ENCODE measurements at places on chromosomes 2 and 18.

GRCh38 chr18:31042406-31043181 lies at the start of gene DSC3:
TSS of gene DSC3 (minus strand) at chr18:31042742. CDS start at chr18:31042660, 82 bp downstream.
- peak; percentile 72 for DNase-seq

DNA sequence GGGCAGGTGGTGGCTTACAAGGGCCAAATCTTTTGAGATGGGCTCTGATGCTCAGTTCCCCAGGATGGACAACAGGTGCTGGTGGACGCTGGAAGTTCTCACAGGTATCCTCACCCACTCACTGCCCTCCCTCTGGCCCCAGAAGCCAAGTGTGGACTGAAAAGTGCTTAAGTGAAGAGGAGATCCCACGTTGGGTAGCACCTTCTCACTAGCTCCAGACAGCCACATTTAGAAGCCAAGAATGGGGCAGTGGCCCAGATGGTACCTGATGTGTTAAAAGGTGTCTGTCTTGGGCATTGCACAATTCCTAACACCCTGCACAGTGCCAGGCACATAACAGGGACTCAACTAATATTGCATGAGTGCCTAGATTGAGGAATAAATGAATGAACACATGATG lies 115.3 kb upstream of the TEX51 start:
- no peak for DNase-seq

DNA sequence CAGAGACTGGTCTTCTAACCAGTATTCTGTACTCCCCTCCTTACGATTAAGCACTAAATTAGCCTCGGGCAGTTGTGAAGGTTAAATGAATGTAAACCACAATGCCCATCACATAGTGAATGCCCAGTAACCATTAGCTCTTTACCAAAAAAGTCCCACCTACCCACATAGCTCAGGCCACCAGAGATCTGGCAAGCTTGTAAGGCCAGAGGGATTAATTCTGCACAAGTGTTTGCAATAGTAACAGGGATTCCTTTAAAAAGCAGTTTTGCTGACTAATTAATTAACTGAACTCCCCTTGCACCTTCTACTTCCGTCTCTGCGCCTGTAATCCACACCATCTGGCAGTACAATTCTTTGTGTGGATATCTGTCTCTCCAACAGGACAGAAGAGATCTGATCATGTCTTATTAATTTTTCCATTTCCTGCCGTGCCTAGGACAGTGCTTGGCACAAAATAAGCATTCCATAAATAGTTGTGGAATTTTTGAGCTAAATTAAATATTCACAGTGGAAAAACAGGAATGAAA lies 36.2 kb upstream of the IGFBP2 start:
- DNase-seq = no peak

DNA sequence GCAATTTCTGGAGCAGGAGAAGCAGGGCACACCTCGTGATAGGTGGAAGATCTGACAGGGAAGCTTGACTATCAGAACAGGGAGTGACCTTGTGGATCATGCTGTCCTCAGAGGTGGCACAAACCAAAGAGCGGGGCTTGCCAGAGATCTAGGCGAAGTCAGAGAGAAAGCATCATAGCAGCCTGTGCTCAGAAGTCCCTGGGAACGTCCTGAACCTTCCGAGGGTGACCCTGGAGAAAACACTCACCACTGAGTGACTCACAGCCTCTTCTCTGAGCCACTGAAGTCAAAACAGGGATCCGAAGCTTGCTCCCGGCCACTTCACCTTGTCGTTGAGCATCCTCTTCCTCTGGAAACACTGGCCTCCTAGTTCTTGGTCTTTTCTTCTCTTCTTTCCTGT lies 56.7 kb downstream of the IL1R2 start:
- no peak for DNase-seq

- no peak for DNase-seq
These were observed 33.0 kb downstream of the PDK1 start for GRCh38 chr2:172588931-172589330.

DNA sequence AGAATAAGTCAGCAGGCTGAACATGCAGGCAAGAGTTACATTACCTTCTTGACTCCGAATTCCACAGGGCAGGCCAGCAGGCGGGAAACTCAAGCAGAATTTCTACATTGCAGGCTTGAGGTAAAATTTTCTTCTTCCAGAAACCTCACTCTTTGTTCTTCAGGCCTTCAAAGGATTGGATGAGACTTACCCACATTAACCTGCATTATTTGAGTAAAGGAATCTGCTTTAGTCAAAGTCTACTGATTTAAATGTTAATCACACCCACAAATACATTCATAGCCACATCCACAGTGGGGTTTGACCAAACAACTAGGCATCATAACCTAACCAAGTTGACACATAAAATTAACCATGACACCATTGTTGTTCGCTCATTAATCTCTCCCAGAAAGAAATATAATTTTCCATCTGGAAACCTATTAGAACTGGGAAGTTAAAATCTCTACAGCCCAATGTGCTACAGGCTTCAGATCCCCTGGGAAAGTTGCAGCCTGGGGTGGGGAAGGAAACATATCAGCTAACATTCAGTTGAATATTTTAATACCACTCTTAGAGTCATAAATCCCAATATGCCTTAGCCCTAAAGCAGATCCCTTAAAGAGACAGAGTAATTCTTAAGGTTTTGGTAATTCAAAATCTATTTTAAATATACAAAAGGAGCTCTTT lies 468.2 kb upstream of the TNP1 start:
- no peak for DNase-seq

DNA sequence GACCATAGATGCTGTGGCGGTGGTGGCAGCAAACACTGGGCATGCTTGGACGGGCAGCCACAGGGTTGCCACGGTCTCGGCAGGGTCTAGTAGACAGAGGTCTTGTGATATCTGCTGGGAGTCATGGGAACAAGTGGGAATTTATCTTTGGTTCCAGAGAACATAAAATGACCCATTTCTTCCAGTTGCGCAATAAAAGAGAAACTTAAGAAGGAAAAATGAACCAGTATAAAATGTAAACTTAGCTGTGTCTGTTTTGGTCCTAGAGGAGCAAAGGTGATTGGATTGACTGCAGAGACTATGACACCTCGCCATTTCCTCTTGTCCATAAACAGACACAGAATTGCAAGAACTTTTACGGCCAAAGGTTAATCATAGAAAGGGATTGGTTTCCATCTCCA lies 132.6 kb upstream of the RBBP8 start:
- no peak for DNase-seq

GRCh38 chr2:115763601-115764000 lies 1321.2 kb downstream of the DPP10 start:
- no peak for DNase-seq

- no peak for DNase-seq
These were observed 5.4 kb downstream of the CHMP3 start for GRCh38 chr2:86557836-86558235.

- no peak for DNase-seq
These were observed 80.8 kb upstream of the PPP1CB start for GRCh38 chr2:28670856-28671255.

- no peak for DNase-seq
These were observed 29.8 kb downstream of the BABAM2 start for GRCh38 chr2:27920148-27920885.
